ENCODE measurements at places on chromosomes 6 and 20.

DNA sequence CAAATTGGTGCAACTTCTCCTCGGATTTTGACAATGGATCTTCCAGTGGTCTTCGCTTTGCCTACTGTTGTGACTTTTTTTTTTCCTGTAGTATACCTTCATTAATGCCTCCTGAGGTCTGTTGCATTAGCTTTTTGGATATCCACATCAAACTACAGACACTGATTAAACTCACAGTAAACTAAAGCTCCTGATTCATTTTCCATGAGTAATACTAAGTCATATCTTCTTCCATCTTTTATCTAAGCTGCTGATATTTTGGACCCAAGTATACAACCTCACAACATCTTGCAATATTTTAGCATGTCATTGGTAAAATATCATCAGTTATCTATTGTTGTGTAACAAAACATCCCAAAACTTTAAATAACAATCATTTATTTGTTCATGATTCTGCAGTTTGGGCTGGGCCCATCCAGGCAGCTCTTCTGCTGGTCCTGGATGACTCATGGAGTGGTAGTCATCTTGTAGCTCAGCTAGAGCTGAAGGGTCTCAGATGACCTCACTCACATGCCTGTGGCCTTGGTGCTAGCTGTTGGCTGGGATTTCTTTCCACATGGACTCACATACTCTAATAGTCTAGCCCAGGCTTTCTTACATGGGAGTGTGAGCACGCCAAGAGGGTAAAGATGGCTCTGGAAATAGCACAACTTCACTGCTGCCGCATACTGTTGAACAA is 78.3 kb upstream of the SRSF6 start:
- no peak for DNase-seq

- no peak for DNase-seq
Measured at GRCh38 chr20:22569353-22569752, 15.0 kb downstream of the FOXA2 start.

GRCh38 chr6:16279243-16279642 is 40.9 kb downstream of the GMPR start:
- no peak for DNase-seq

GRCh38 chr20:9021216-9021615 is 47.7 kb upstream of the PLCB4 start:
- DNase-seq, result no peak

- DNase-seq, result no peak
Measured at GRCh38 chr20:54203281-54203680, 4.6 kb upstream of the PFDN4 start.

Data from SHP77 treated with DMSO at 0.1 percent for 48 hours (cell line).